ENCODE measurements at places on chromosomes 16 and 17.

DNA sequence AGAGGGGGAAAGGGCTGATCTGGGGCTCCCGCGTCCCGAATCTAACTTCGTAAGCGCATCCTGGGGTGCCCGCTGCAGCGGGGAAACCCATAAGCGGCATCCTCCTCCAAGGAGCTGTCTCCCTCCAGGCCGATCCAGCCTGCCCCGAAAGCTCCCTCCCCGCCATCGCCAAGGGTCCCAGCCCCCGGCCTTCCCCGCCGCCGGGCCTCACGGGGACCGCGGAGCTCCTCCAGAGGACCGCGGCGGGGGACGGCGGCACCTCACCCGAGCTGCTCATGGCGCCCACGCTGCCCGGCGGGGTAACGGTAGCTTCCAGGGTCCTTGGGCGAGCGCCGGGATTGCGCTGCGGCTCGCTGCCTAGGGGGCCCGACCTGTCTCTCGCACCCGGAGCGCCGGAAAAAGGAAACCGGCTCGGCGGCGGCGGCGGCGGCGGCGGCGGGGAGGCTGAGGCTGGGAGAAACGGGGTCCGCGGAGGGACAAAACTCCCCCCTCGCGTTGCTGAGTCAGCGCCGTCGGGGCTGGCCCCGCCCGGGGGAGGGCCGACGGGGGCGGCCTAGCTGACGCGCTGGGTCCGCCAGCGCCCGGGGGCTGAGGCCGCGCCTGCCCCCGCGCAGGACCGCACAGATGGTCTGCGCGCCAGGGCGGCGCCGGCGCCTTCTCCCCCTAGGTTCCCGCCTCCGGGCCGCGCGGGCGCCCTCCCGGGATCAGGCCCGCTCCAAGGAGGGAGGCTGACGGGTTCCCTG, at the start of gene BLMH:
TSS of gene BLMH (minus strand) at position 402 of the 743 bp plus-strand sequence. CDS start at position 277, 125 bp downstream.
- peak; percentile 61 for DNase-seq

DNA sequence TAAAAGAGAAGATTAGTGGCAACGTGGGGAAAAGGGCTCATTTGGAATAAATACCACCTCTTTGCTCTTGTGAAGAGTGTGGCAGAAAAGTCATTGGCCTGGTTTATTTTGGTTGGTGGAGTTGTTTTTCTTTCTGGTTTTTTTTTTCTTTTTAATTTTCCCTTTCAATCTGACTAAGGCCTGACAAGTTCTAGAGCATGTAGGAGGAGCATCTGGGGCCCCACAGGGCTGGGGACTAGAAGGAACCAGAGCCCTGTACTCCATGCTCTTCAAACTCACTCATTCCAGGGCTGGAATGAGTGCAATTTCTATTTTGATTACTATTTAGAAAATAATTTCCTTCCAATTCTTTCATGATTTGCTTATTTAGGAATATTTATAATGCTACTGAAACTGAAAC, 13.3 kb downstream of the IRX5 start:
- no peak for DNase-seq

DNA sequence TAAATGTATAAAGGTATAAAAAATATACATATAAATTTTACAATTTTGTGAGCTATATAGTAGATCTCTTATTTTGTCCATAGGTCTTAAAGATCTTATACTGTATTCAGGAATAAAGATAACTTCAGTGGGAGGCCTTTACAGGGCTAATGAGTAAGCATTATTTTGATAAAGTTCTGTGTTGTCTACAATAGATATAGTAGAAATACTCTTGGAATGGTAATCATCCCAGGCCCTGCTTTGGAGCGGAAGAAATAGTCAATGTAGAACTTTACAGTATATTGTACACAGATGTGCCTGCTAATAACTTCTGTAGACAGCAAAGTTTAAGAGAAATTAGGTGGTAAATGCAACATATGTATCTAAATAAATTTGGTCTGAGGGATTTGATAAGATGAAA, 42.6 kb downstream of the TENT4B start:
- DNase-seq: no peak

- DNase-seq: no peak
Measured at GRCh38 chr17:80018917-80019651, 16.6 kb downstream of the TBC1D16 start.

DNA sequence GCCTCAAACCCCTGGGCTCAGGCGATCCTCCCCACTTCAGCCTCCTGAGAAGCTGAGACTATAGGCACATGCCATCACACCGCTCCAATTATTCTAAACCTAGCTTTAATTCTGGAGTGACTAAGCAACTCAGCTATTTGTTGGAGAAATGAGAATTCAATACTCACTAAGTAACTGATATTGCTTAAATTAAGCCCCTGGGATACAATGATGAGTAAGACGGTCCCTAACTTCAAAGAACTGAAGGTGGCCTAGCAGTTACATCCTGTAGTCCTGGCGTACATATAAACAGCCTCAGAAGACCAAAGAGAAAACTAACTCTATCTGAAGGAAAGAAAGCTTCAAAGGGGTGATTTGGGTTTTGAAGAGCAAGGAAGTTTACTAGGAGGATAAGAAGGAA, 25.0 kb downstream of the XPO6 start:
- no peak for DNase-seq

GRCh38 chr17:8409966-8410882, 12.6 kb upstream of the RNF222 start:
- DNase-seq: peak; percentile 91

DNA sequence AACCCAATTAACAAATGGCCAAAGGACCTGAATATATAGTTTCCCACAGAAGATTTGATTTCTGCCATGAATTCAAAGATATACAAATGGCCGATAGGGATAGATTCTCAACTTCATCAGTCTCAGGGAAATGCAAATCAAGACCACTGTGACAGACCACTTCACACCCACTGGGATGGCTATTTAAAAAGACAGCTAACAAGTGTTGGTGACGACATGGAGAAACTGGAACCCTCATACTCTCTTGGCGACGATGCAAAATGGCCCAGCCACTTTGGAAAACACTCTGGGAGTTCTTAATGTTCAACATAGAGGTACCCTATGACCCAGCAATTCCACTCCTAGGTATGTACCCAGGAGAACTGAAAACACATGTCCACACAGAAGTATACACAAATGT, 17.4 kb upstream of the KREMEN2 start:
- no peak for DNase-seq

DNA sequence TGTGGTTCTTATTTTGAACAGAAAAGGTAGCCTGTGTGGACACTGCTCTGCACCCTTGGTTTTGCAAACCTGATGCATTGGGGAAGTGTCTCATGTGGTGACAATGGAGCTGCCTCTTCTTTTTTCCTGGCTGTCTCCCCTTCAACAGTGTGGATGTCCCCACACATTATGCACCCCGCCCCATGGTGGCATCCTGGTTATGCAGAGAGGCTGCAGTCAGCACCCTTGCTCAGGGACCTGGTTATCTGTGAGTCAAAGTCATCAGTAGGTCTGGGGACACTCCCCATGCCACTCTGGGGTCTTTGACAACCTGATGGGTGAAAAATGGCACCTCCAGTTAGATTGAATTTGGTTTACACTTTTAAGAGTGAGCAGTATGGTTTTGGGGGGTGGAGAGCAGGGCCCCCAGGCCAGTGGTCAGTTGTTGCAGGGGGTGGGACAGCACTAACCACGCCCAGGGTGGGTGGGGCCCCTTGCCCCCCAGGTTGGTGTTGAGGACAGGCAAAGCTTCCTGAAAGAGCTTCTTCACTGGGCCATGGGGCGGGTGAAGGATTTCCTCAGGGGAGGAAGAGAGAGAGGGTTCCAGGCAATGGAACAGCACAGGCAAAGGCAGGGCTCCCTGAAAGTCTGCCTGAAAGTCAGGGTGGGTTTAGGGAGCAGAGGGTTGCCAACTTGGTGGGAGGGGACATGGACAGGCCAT, 24.6 kb upstream of the KCNJ12 start:
- no peak for DNase-seq

DNA sequence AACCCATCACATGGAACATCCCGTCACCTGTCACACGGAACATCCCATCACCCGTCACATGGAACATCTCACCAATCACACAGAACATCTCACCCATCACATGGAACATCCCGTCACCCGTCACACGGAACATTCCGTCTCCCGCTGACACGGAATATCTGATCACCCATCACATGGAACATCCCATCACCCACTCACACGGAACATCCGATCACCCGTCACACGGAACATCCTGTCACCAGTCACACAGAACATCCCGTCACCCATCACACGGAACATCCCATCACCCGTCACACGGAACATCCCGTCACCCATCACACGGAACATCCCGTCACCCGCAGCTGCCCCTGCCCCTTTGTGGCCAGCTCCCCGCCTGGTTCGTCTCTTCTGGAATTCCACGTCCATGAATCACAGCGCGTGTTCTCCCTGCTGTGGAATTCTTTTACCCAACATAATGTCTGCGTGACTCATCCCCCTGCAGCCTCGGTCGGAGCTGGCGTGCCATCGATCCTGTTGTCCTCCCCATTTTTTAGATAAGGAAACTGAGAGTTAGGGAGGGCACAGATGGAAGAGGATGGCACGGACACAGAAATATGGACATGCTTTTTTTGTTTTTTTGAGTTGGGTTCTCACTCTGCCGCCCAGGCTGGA, 5.6 kb downstream of the CPNE7 start:
- no peak for DNase-seq

GRCh38 chr17:7538891-7539545, 9.8 kb upstream of the TNFSF12 start:
- DNase-seq: no peak

- no peak for DNase-seq
Measured at GRCh38 chr16:11561454-11561805, 25.3 kb downstream of the LITAF start.

GRCh38 chr16:456891-457483, 31.5 kb downstream of the RAB11FIP3 start:
- no peak for DNase-seq

DNA sequence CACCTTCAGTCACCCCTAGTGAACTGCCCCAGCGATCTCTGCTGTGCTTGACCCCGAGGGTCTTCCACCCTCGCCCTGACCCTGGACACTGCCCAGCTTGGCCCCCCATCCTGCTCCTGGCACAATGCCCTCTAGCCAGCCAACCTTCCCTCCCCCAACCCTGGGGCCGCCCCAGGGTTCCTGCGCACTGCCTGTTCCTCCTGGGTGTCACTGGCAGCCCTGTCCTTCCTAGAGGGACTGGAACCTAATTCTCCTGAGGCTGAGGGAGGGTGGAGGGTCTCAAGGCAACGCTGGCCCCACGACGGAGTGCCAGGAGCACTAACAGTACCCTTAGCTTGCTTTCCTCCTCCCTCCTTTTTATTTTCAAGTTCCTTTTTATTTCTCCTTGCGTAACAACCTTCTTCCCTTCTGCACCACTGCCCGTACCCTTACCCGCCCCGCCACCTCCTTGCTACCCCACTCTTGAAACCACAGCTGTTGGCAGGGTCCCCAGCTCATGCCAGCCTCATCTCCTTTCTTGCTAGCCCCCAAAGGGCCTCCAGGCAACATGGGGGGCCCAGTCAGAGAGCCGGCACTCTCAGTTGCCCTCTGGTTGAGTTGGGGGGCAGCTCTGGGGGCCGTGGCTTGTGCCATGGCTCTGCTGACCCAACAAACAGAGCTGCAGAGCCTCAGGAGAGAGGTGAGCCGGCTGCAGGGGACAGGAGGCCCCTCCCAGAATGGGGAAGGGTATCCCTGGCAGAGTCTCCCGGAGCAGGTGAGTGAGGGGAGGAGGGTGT, at the start of gene TNFSF13:
TSS of gene TNFSF13 (plus strand) at position 207 of the 776 bp plus-strand sequence. CDS start at position 497, 290 bp downstream.
- DNase-seq: no peak

DNA sequence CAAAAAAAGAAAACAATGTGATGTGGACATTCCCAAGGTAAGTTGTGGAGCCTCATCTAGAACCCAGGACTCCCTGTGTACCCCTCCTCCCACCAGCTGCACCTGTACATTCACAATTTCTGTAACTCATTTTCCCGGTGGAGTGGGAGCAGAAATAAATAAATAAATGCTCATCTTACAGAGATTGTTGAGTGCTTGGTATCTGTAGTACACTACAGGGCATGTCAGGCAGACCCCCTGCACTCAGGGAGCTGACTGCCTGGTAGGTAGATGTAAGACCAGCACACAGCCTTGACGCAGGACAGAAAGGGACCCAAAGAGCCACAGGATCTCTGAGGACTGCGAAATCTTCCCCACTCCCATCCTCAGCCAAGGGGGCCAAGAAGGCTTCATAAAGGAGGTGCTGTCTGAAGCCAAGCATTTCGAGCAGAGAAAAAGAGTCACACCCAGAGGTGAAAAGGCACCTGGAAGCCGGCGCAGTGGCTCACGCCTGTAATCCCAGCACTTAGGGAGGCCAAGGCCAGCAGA, 6.5 kb downstream of the EIF1 start:
- DNase-seq: no peak

DNA sequence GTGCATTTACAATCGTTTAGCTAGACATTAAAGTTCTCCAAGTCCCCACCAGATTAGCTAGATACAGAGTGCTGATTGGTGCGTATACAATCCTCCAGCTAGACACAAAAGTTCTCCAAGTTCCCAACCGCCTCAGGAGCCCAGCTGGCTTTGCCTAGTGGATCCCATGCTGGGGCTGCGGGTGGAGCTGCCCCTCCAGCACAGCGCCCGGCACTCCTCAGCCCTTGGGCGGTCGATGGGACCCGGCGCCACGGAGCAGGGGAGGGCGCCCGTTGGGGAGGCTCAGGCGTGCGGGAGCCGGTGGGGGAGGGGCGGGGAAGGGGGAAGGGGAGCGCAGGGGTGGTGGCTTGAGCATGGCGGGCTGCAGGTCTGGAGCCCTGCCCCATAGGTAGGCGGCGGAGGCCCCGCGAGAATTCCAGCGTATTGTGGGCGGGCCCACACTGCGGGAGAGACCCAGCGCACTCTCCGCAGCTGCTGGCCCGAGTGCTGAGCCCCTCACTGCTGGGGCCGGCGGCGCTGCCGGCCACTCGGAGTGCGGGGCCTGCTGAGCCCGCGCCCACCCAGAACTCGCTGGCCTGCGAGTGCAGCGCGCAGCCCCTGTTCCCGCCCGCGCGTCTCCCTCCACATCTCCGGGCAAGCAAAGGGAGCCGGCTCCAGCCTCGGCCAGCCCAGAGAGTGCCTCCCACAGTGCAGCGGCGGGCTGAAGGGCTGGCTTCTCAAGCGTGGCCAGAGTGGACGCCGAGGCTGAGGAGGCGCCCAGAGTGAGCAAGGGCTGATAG, 907.5 kb downstream of the CDH8 start:
- DNase-seq: no peak

DNA sequence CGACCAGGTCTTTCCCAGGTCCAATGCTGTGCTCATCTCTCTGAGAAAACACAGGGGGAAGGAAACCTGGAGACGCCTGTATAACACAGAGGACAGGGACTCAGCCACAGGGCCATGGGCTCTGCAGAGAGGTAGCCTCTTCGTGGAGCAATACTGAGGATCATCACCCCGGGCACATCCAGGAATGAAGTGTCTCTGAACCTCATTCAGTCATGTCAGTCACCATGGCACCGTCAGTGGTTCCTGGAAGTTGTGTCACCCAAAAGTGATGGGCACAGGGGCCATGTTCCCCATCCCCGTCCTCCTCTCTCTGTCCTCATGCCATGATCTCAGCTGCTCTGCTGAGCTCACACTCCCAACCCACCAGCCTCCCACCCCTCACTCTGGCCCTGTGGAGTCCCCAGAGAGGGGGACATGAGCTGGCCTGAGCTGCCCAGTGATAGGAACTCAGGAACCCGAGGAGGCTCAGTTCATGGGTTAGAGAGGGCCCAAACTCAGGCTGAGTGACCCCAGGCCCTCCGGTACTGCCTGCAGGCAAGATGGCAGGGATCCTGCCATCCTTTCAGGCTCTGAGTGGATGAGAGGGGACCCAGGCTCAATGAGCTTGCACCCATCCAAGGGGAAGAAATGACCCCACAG, 53.4 kb downstream of the PITPNM3 start:
- no peak for DNase-seq

GRCh38 chr16:12300945-12301500, 324.5 kb downstream of the SNX29 start:
- no peak for DNase-seq

GRCh38 chr17:8791910-8792270, 7.3 kb downstream of the MFSD6L start:
- peak; percentile 20 for DNase-seq
